ENCODE measurements at places on chromosomes 12 and 14.

DNA sequence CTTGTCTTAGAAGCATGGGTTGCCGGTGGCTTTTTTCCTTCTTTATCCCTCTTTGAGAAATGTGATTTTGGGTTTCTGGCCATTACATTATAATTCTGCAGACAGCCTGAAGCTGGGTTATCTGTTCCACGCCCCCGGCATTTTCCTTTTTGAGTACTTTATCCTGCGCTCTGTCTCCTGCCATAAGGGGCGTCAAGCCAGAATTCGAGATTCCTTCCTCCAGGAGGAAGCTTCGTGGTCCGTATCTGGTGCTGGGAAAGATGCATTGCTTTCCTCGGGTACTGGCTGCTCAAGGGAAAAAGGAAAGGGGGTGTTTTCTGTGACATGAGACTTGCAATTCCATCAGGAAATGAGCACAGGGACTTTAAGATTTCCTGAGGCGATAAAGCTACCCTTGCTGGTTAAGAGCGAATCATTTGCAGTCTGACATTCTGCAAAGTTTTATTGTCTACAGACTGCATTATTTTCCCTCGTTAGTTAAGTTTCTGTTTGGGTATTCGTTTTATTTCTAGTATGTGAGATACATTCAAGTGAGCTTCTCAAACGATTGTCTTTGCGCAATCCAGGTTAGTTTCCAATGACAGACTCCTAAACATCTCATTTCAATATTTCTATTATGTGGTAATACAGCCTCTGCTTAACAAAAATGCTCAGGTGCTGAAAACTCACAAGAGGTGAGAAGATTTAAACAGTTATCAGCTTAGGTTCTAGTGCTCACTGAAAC is 694 bp downstream of the AKAP5 start:
- DNase-seq: no peak

DNA sequence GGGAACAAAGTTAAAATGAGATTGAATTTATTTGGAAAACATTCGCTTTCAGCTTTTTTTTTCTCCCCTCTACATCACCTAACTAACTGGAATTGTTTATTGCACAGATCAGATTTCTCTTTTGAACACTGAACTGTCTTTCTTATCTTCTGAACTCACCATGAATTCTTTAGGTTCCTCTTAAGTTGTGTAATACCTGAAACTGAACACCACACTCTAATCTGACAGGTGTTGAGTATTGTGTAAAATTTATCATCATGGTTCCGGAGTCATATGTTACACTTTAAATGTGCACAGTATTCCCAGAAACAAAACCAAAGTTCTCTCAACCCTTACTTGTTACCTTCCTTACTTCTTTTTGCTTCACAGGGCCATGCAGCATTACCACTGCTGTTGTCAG is 66.8 kb downstream of the TGFB3 start:
- DNase-seq: no peak

- DNase-seq: no peak
Measured at GRCh38 chr12:107642240-107642639, 43.4 kb upstream of the PWP1 start.

DNA sequence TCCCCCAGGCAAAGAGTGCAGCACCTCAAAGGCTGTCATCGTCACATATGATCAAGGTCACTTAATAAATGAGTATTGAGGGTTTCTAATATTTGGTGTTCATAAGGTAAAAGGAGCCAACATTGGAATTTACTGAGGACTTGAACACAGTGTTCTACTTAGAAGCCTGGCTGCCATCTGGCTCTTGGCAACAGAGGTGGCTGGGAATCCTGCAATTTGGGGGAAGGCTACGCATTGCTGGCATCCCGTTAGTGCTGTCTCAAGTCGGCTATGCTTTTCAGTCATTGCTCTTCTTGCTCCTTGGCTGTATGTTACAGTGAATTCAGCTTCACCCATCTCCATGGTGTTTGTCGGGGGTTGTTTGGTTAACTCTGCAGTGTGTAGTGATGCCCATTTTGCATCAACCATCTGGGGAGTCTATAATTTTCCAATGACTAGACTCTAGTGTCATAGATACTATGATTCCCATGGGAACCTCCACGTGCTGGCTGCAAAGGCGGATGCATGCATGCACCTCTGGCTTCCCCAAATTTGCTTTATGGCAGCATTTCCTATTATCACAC is 12.9 kb upstream of the SLC24A4 start:
- no peak for DNase-seq

GRCh38 chr12:122449317-122449716 is 26.8 kb upstream of the CLIP1 start:
- DNase-seq: no peak

DNA sequence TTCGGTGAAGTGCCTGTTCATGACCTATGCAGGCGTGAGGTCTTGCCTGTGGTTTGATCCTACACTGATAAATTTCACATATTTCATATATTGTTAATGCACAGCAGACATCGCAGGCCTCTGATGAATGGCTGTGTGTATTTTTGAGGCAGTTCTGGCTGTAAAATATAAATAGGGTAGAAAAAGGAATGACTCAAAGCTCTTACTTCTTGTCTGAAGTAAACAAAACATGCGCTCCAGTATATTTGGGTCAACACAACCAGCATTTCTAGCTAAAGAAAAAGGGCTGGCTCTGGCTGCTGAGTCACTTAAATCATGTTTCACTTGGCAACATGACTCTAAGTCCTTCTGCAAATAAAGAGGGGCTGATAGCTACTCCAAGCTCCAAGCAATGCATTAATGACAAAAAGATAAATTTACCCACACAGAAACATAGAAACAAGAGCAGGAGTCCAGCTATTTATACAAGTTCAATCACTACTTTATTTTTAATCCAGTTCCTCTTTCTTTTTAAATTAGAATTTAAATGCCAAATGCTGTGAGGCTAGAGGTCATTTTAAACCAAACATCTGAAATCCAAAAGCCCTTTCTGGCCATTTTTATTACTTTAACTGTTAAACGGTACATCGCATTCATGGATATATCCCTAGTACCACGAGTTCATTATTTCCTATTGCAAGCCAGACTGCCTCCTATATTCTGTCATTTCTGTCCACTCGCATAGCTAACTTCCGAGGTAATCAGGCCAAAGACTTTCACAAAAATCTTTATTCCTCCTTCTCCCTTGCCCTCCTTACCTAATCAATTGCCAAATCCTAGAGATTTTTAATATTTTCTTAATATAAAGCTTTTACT is 54.3 kb upstream of the TMCC3 start:
- DNase-seq: no peak

DNA sequence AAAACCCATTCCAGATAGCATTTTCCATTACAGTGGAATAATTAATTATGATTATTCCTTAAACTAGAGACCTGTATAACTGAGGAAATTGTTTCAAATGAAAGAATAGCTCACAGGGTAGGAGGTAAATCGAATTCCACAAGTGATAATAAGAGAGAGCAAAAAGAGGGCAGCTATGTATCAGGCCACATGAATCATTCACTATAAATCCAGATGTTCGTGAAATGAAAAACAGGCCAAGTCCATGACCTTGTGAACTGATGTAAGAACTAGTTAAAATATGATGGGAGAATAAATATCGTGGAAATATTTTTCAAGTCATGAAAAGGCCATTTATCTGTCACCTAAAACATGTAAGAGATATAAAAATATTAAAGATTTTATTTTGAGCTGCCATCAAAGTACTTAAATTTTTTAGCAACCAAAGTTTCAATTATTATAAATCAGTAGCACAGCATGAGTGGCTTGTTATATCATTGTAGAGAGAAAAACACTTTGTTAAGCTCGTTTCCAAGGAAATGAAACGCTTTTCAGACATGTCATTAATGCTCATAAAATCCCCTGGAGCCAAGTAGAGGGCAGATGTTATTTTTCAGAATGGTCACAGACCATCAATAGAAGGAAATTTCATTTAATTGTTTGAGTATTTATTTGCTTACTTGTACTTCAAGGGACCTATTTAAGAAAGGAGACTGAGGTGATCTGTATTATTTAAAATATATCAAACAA is 120.6 kb upstream of the CDKN3 start:
- no peak for DNase-seq

GRCh38 chr14:103057372-103058163 is at the start of gene CDC42BPB:
Gene CDC42BPB (minus strand): TSS chr14:103057549. CDS start chr14:103057173, 376 bp downstream.
- no peak for DNase-seq

DNA sequence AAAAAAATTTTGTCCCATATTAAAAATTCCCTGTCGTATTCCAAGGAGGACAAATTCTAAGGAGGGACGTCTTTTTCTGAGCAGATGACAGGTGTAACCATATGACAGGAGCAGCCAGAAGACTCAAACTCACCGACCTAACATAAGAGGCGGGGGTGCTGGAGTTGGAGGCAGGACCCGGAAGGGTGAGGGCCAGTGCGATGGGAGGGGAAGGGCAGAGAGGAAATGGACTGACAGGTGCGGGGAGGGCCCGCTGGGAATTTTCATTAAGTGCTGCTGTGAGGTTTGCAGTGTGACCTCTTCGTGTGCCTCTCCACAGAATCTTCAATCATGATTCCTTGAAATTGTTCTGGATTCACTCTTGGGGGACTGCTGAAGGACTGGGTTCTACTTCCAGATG is 189.4 kb downstream of the NTF3 start:
- no peak for DNase-seq

DNA sequence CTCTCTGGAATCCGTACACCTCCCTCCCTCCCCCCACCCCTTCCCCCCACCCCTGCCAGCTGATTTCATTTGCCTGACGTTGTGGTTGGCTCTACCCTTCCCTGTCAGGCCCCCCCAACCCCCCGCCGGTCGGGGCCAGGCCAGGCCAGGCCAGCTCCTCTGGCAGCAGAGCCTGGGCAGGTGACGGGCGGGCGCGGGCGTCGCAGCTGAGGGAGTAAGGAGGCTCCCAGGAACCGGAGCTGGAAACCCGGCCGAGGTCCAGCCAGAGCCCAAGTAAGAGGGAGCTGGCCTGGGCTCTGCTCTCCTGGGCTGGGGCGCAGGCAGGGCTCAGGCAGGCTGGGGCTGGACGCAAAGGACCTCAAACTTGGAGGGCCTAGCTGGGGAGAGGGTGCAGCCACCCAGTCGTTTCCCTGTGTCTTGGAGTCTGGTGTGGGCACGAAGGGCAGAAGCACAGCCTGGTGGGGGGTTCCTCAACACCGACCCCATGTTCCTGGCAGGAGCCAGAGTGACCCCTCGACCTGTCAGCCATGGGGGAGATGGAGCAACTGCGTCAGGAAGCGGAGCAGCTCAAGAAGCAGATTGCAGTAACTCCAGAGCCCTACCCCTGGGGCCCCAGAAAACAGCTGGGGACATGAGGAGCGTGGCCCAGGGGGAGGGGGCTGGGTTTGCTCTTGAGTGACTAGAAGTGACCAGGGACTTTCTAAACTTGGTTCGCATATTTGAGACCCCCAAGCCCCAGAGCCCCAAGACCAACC is at the start of gene GNB3:
GNB3 (plus strand) TSS at position 165 of the 755 bp plus-strand sequence; CDS start at position 528, 363 bp downstream.
- no peak for DNase-seq

DNA sequence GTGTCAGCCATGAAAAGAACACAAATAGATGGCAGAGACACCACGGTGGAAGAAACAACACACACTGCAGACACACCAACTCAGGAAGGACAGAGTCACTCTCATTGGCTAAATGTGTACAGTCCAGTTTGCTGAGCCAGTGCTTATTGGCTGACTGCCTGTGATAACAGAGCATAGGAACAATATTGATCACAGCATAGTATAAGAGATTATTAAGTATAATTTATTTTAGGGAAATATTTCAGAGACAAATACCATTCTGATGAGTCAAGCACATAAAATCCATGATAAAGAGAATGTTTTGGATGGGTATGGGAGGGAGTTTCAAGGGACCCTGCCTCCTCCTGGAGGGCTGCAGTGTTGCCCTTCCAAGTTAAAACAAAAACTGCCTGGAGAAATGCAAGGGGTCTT is 50.9 kb downstream of the BTG1 start:
- no peak for DNase-seq

- DNase-seq: no peak
Measured at GRCh38 chr12:15196221-15196620, 25.0 kb downstream of the RERG start.

GRCh38 chr12:122875590-122876220 is 20.2 kb downstream of the VPS37B start:
- DNase-seq: no peak

- DNase-seq: no peak
Measured at GRCh38 chr12:84362552-84362897, 550.1 kb downstream of the SLC6A15 start.

DNA sequence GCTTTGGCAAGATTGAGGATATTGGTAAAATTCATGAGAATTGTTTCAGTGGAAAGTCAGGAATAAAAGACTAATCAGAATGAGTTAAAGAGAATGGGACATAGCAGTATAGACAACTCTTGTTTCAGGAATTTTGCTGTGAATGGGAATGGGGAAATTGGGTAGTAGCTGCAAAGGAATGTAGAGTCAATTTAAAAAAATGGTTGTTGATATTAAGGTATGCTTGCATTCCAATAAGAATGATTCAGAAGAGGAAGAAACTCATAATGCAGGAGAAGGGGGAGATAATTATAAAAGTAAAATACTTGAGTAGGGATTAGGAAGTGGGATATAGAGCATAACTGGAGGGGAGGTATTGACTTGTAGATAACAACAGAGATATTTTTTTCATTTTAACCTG is 40.7 kb downstream of the MNAT1 start:
- DNase-seq: no peak
